ENCODE measurements at places on chromosomes 2 and 18. TPM values are rescaled to one million over a fixed set of nuclear protein-coding genes. Genes with fewer than 3 reads are reported as not detected.

SDC1 gene
- 1,471 TPM for total RNA-seq

ZEB2 gene
- not detected for total RNA-seq

CHRND gene
- not detected for total RNA-seq

ACTG2 gene
- total RNA-seq = not detected

TDRD15 gene
- not detected for total RNA-seq

B3GNT7 gene
- 1.7 TPM for total RNA-seq

SLC14A1 gene
- total RNA-seq = not detected

RUFY4 gene
- not detected for total RNA-seq

RPRD1A gene
- 98.0 TPM for total RNA-seq

PCARE gene
- not detected for total RNA-seq

PROC gene
- 1.2 TPM for total RNA-seq

SLC19A3 gene
- total RNA-seq = not detected

SCYGR4 gene
- total RNA-seq = not detected

PRSS56 gene
- not detected for total RNA-seq

SPOPL gene
- 16.1 TPM for total RNA-seq

EGR4 gene
- total RNA-seq = not detected

SERPINB10 gene
- 4.8 TPM for total RNA-seq

IL1RL2 gene
- total RNA-seq = 2.2 TPM

GALNT13 gene
- 0.85 TPM for total RNA-seq

SFT2D3 gene
- 2.7 TPM for total RNA-seq

ZSWIM2 gene
- total RNA-seq = not detected

UPP2 gene
- total RNA-seq = not detected

ACADL gene
- total RNA-seq = 0.48 TPM

MAL gene
- 1.3 TPM for total RNA-seq

COL4A3 gene
- under 0.01 TPM for total RNA-seq

UGT1A5 gene
- 0.24 TPM for total RNA-seq

CRYGD gene
- total RNA-seq = not detected

C2orf66 gene
- total RNA-seq = 0.43 TPM

CAB39 gene
- 115 TPM for total RNA-seq

HJURP gene
- total RNA-seq = 2.2 TPM
